Panc1 (cell line): ENCODE measurements at places on chromosomes 16 and 17.
A peak's percentile ranks its signal among the peaks of the same experiment; 100 is the strongest.

DNA sequence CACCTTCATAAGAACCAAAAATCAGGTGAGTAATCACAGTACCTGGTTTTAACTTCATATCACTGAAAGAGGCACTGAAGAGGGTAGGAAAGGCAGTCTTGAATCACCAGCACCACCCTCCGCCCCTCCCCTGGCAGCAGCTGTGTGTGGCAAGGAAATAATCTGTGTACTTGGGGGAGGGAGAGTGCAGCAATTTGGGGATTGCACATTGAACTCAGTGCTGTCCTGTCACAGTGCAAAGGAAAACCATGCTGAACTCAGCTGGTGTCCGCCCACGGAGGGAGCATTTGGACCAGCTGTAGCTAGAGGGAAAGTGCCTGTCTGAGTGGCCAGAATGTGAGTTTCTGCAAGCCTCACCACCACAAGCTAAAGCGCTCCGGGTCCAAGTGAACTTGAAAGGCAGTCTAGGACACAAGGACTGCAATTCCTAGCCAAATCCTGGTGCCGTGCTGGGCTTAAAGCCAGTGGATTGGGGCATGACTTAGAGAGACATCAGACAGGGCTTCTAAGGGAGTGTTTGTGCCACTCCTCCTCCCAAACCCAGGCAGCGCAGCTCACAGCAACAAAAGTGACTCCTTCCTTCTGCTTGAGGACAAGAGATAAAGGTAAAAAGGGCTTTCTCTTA, 39.7 kb upstream of the ALDH3A1 start:
- DNase-seq, result no peak

DNA sequence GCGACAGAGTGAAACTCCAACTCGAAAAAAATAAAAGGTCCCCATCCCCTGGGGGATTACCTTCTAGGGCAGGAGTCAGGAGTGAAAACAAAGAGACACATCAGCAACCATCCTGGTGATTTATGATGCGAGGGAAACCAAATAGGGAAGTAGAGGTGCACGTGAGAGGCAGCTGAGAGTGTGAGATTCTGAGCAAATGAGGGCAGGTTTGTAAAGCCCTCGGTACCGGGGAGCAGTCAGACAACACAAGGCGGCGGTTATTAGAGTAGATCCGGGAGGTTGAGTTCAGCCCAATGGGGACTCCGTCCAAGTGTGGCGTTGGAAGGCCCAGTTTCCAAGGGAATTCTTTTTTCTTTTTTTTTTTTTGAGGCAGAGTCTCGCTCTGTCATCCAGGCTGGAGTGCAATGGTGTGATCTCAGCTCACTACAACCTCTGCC, 7.4 kb upstream of the ARMC7 start:
- DNase-seq, result no peak

DNA sequence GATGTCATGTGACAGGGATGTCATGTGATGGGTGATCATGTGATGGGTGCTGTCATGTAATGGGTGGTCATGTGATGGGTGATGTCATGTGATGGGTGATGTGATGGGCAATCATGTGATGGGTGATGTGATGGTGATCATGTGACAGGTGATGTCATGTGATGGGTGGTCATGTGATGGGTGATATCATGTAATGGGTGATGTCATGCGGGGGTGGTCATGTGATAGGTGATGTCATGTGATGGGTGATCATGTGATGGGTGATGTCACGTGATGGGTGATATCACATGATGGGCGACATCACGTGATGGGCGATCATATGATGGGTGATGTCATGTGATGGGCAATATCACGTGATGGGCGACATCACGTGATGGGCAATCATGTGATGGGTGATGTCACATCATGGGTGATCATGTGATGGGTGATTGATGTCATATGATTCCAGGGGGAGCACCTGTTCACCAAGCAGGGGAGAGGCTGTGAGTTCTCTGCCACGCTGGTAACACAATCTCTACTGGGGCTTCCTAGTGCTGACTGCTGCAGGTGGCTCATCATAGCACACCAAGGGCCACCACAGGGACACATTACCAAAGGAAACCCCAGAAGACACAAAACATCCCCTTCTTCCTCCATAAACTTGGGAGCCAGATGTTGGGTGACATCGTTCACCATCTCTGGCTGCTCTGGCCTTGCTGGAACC, 16.5 kb downstream of the CD300LB start:
- no peak for DNase-seq

DNA sequence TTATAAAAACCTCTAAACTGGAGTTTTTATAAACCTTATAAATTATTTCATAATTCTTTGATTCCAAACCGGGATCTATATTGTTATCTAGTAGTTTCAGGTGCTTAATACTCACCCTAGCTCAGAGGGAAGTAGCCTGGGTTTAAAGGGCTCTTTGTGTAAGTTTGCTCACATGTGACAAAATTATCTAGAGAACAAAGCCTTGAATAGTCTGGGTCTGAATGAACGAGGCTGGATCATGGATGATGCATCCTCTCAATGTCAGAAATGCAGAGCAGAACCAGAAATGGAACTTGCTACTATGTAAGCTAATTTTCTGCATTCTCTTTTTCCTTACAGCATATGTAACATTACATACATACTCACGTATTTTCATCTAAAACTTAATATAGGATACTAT, 103.9 kb upstream of the NETO2 start:
- no peak for DNase-seq

GRCh38 chr16:67246756-67247191, 507 bp downstream of the FHOD1 start:
- DNase-seq, result no peak

DNA sequence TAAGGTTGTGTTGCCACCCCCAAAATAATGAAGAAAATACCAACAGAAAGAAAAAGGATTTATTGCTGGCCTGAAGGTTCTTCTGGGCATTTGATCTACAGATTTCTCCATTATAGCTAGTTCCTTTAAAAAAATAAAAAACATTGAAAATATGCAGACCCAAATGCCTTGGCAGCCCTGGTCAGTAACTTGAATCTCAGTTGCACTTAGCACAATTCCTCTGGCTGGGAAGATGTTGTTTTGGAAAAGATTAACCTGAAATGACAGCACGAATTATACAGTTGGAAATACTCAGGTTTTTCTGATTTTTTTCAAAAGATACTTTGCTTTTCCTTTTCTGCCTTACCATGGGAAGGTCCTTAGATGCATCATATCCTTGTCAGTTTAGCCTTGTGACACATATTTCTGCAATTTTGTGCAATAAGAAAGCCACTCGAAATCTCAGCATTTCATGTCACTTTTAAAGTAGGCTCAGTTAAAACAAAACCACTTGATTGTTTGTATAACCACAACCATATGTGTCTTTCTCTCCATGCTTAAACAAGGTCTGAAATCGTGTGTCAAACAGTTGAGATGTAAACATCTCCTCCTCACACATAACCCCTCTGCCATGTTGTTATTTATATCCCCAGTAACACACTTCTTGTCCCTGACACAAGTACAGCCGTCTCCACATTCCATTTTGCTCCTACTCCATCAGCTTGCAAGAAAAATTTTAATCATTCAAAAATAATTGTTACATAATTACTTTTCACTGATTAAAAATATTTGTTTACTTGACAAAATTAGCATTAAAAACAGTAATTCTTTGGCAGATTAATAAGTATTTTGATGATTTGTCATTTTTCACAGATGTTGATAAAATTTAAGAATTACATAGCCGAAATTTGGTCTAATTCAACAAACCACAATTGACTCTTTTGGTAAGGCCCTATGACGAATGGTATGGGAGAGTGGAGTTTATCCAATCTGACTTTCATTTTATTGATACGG, 61.1 kb downstream of the SIAH1 start:
- DNase-seq, result no peak

GRCh38 chr16:76755496-76755895, 435.5 kb upstream of the MON1B start:
- DNase-seq, result no peak

GRCh38 chr17:8859027-8859803, 8.3 kb downstream of the PIK3R6 start:
- no peak for DNase-seq

GRCh38 chr17:35903451-35903850, 23.3 kb upstream of the CCL5 start:
- DNase-seq, result no peak

DNA sequence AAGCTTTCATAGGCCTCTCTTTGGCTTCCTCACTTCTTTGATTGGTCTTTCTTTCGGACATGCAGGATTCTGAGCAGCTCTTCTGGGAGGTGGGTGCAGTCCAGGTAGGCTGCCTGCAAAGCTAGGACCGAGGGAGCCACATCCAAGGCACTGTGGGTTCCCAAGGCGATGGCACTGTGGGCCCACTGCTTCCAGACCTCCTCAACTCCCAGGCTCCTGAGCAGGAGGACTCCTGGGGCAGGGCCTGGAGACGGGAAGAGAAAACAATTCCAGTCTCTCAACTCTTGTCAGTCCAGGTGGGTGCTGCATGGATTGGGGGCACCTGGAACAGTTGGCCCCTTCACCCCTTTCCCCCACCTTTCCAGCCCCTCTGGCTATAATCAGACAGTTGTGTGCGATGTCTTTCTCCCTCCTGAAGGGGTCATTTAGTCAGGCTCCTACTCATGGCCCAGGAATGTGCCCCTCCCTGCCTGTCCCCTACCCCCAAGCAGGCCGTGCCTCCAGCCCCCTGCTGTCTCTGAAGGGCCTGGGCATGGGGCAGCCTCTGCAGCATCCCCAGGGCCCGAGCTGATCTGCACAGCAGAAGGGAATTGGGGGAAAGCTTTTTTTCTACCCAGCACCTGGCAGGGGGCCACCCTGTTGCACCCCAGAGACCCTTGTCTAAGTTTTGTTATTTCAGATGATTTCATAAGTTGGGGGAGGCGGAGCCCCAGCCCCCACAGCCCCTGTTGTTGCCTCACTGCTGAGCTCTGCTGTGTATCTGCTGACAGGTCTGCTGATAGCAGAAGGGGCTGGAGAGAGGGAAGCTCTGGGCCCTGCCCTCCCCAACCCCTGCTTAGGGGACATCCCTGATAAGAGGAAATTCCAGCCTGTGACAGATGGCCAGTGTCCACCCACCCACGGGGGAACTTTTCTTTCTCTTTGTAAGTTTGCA, 330.3 kb downstream of the SEC14L1 start:
- DNase-seq, result no peak

DNA sequence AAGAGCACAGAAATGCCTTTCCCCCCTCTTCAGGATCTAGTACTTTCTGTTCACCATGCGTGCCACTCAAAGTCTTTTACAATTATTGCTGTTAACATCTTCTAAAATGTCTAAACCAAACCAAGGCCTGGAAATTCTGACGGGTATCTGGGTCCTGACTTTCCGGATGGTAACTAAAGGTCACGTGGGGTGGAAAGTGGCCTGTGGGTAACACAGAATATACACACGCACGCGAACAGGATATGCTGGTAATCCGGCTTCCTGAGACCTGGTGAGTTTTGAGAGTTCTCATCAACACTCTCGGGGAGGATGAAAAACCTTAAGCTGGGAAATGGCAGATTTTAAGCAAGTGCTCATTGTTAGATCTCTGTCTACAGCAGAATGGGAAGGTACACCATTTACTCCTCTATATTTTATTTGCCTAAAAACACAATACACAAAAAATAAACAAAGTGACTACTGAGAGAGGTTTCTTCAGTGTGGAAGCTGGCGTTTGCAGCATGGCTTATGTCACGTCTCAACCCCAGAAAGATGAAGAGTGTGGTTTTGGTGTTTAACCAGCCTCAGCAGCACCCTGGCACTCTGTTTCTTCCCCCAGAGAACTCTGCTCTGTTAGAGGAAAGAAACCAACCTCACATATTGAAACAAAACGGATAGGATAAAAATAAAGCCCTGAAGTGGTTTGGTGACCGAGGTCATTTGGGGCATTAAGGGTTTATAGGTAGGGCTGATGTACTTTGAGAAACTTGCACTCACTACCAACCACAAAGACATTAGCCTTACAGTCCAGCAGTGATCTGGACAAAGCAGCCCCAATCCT, 37.3 kb downstream of the SMG6 start:
- no peak for DNase-seq

DNA sequence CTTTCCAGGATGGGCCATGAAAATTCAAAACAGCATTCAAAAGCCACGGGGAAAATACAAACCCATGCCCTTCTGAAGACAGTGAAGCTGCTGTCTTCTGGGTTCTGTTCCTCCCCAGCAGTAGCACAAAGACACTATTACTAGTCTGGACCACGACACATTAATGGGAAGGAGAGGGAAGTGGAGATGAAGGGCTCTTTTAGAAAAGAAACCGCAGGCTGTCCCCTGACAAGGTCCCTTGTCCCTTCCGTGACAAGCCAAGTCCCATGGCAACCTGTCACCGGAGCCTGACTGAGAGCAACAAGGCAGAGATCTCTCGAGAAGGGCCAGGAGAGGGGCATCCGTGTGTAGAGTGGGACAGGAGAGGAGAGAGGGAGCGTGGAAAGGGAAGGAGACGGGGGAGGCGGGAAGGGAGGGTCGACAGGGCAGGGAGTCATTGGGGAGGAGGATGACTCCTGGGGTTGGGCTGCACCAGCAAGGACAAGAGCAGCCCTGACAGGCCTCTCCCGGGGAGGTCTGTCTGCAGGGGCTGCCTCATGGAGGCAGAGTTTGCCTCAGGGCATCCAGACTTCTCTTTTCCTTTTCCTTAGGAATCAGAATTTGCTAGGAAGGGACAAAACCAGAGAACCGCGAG, 436.2 kb downstream of the SLC39A11 start:
- DNase-seq, result no peak

GRCh38 chr16:74667255-74667700, 601 bp upstream of the RFWD3 start:
- DNase-seq, result peak; percentile 5

DNA sequence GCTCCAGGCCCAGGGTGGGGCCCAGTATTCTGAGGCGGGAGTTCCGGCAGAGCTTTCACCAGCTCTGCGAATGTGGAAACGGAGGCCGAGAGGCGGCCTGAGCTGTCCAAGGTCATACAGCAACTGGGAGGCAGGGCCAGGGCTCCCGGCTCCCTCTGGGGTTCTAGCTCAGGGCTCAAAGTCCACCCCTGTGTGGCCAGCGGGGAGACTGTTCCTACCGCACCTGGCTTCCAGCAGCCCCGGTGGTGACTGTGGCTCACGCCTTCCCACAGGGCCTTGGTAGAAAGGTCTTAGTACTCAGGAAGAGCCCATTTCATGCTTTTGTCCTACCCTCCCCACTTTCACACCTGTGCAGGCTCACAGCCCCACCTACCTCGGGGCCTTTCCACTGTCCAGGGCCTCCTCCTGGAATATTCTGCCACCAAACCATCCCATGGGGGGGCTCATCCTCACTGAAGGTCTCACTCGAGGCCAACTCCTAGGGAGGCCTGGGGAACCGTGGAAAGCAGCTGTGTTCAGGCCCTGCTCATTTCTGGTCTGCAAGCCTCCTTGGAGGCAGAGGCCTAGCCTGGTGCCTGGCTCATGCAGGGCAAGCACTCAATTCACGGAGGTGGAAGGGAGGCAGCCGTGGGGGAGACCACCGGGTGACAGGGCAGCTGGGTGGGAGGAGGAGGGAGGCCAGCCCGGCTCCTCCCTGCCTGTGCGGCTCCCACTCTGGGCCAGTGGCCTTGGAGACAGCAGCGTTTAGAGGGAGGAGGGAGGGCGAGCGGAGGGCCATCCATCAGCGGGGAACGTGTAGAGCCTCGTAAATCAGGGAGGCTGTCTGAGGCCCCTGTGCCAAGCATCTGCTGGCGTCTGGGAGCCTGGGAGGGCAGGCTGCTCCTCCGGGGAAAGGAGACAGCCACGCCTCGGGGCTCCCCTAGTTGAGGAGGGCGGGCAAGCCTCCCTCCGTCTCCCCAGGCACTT, 12.7 kb upstream of the DOC2B start:
- DNase-seq, result no peak
